ENCODE measurements at places on chromosomes 16 and 17.

GRCh38 chr16:71670537-71670936, 44.6 kb downstream of the MARVELD3 start:
- no peak for DNase-seq

GRCh38 chr17:38579934-38580333, 25.8 kb downstream of the SRCIN1 start:
- no peak for DNase-seq

GRCh38 chr16:52906281-52906680, 146.4 kb downstream of the CHD9NB start:
- DNase-seq: no peak

- no peak for DNase-seq
These were observed 59.2 kb upstream of the MARCHF10 start for GRCh38 chr17:62867303-62867702.

DNA sequence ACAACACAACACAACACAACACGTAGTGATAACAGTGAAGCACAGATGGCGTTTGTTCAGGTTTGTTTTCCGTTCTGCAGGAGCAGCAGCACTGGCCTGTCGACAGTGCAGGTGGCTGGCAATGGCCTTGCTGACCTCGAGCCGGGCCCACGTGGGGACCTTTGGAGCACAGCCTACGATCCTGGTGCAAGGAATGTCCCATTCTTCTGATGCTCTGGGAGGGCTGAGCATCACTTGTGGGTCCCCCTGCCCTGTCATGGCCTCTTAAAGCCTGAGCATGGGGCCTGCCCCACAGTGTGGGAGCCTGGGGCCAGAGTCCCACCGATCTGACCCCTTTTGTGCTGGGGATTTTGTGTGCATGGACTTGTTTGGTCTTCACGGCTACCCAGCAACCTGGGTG, 6.8 kb downstream of the MAP2K3 start:
- no peak for DNase-seq

DNA sequence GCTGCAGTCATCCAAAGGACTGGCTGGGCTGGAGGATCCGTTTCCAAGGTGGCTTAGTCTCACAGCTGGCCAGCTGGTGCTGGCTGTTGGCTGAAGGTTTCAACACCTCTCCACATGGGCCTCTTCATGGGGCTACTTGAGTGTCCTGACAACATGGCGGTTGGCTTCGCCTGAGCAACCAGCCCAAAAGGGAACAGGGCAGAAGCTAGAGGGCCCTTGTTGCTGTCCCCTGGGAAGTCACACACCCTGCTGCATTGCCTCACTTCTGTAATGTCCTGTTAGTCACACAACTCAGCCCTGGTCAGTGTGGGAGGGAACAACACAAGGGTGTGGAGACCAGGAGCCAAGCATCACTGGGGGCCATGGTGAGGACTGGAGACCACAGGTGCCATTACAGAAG, 36.6 kb downstream of the C16orf78 start:
- no peak for DNase-seq

GRCh38 chr17:47841488-47842291, 617 bp upstream of the SCRN2 start:
- peak; percentile 15 for DNase-seq

- DNase-seq: no peak
These were observed 2.0 kb downstream of the WFIKKN2 start for GRCh38 chr17:50837286-50837979.

- no peak for DNase-seq
These were observed 182.8 kb downstream of the FTO start for GRCh38 chr16:53886482-53887378.

DNA sequence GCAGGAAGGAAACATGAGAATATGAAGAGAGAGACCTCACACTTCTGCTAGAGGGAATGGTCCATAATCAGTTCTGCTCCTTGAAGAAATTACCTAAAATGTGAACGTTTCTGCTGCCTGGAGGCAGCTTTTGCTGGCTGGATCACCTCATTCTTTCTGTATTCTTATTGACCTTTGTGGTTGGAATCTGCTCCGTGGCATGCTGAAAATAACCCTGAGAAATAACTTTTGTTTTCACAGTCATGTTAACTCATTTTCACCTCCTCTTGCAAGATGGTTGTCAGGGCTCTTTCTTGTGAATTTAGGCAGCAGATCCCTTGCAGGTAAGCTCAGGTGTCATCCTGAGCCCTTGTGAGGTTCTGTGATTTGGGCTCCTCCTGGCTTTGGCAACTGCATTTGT, 70.2 kb downstream of the IRF8 start:
- DNase-seq: no peak

DNA sequence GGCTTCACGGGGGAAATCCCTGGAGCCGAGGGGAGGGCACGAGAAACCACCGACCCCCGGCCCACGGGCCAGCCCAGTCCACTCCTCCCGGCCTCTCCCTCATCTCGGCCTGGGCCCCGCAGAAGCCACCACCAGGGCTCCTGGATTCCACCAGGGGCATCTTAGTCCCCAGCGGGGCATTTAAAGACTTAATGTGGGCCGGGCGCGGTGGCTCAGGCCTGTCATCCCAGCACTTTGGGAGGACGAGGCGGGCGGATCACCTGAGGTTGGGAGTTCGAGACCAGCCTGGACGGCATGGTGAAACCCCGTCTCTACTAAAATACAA, 24.1 kb upstream of the ABR start:
- DNase-seq: no peak

GRCh38 chr17:35906191-35906925, 24.2 kb downstream of the RDM1 start:
- no peak for DNase-seq

DNA sequence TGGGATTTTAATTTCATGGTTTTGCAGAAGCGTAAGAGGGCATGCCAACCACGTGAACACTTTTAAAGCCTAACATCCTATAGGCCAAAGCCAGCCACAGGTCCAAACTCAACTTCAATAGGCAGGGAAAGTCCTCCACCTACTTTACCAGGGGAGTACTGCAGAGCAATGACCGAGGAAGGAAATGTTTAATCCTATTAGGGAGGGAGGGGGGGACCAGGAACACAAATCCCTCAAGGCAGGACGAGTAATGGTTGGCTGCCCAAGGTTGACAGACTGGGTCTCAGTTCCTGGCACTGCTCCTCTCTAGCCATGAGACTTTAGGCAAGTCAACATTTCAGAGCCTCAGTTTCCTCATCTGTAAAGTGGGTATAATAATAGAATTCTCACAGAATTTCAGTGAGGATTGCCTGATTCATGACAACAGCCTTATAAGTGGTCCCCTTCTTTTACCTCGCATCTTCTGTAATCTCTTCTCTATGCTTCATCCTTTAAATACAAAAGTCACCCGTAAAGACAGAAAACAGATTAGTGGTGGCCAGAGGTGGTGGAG, 315.8 kb downstream of the HAPSTR1 start:
- DNase-seq: no peak

- no peak for DNase-seq
These were observed 19.7 kb upstream of the BRD7 start for GRCh38 chr16:50388496-50388895.
